ENCODE measurements at places on chromosomes 12 and 14.

- DNase-seq = no peak
These were observed 35.9 kb downstream of the DAAM1 start for GRCh38 chr14:59224341-59224740.

- DNase-seq = no peak
These were observed 15.9 kb downstream of the RBMS2 start for GRCh38 chr12:56537546-56537945.

GRCh38 chr12:67459173-67459572 lies 189.4 kb upstream of the DYRK2 start:
- DNase-seq = no peak

DNA sequence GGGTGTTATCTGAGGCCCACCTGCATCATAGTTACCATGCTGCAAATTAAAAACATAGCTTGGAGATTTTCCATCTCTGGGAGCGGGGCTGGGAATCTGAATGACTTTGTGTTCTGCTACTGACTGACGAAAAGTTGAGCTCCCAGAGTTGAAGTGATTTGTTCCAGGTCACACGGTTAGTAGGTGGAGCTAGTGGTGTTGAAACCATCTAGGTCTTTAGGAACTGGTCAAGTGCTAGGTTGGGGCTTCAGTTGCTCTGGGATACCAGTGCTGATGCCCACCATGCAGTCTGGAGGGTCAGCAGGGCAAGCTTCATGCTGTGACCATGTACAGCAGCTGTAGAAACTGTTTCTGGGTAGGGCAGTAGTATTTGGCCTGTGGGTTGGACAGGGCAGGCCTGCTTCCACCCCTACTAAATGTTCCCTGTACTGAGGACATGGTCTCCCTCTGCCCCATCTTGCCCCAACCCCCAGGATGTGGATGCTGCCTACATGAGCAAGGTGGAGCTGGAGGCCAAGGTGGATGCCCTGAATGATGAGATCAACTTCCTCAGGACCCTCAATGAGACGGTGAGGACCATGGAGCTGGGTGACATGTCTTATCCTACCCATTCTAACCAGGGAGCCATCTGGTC lies 5.3 kb downstream of the KRT7 start:
- DNase-seq = no peak

- no peak for DNase-seq
These were observed 79.1 kb downstream of the GRIP1 start for GRCh38 chr12:66599816-66600215.

DNA sequence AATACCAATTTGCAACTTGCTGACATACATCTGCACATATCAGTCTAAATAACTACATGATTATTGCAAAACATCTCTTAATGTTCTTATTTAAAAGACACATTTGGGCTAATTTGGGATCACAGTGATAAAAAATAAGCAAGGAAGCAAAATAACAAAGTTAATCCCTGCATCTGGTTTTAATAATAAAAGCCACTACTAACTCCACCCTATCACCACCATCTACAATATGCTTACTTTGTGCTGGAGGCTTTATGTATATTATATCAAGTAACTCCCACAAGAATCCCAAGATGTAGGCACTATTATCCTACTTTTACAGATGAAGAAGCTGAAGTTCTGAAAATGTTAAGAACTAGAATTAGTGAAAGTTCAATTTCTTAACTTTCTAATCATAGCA lies 45.7 kb downstream of the TAOK3 start:
- no peak for DNase-seq

DNA sequence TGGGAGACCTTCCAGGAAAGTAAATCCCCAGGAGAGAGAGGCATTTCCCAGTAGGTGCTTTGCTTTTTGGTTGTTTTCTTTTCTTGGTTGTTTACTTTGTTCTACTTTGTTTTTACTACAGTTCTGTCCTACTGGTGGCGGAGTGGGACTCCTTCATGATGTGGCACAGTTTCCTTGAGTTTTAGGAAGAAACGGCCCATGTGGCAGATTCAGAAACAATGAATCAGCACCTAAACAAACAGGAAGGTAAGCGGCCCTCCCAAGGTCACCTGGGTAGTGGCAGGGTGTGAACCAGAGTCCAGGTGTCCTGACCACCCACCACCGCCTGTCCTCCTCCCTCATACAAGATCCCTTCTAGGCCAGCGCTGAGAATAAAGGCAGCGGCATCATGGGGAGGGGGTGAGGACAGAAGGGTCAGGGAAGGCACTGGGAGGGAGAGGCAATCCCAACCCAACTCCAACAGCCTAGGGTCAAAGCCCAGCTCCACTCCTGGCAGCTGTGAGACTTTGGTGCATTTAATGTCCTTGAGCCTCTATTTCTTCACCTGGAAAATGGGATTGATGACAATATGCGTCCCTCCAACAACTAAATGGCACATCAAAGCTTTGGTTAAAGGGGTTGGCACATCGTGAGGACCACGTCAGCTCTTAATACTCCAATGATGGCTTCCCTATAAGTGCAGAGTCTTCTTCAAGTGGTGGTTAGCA lies 111.5 kb upstream of the BCL2L14 start:
- DNase-seq = no peak

DNA sequence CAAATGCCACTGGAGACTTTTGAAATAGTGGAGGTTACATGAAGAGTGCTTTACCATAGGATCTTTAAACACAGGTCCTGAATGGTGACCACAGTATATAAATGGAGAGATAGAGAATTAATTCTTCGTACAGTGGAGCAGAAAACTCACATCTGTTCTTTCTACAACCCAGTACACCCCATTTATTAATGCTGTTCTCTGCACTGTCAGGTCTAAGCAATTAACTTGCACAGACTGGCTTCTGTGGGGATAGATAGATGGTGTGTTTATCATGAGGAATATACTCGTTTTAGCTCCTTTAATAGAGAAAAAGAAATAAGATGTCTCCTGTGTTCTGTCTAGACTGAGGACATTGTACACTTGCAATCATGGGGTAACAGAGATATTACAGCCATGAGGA lies 494.3 kb downstream of the TRHDE start:
- no peak for DNase-seq

- no peak for DNase-seq
These were observed 13.9 kb upstream of the ATP2A2 start for GRCh38 chr12:110266980-110267620.

DNA sequence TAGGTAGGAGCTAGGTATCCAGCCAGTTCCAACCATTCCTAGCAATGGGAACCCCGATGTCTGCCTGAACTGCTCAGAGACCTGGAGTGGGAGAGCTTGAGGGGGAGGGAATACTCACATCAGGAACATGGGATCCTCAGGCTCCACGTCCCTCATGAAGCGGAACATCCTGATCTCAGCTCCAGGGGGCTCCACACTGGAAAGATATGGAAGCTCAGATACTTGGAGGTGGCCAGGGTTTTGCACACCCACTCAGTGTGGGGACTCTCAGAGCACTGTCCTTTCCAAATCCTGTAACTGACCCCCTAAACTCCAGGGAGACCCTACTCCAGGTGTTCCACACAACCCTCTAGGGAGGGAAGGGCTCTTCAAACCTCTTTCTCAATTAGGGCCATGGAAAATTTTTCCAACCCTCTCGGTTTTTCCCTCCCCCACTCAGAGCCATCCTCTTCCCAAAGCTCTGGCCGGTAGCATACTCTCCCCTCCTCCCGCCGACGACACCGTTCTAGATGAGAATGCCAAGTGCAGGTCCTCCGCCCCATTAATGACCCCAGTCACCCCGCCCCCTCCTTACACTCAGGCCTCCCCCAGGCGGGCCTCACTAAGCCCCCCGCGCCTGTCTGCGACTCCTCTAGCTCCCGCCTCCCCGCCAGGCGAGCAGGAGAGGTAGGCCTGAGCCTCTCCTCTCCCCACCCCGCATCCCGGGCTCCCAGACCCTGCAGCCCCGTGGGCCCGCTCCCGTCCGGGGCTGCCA lies 597 bp downstream of the MLF2 start:
- DNase-seq = peak; percentile 80

DNA sequence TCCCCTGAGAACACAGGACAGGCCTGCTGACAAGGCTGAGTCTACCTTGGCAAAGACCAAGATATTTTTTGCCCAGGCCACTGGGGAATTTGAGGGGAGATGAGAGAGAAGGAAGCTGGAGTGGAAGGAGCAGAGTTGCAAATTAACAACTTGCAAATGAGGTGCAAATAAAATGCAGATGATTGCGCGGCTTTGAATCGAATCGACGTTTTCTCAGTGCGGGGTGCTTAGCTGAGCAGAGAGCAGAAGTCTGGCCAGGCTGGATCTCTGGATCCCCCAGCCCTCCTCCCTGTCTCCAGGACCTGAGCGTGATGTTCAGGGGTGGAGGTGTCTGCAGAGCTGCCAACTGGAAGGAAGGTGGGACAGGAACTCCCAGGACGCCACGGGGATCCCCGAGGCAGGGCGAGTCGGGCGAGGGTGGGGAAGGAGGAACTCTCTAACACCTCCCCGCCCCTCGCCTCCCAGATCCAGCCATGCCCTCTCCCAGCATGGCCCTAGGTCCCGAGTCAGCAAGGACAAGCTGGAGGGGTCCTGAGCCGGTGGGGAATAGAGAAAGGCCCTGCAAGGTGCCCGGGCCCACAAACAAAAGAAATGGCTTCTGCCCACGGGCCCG lies 527 bp upstream of the CARMIL3 start:
- DNase-seq = no peak

- DNase-seq = no peak
These were observed at the start of gene CLEC4A for GRCh38 chr12:8123124-8123912. CLEC4A (plus strand) TSS chr12:8123617; CDS start chr12:8123879, 262 bp downstream.

GRCh38 chr12:50057896-50058670 lies 687 bp downstream of the ASIC1 start:
- no peak for DNase-seq

DNA sequence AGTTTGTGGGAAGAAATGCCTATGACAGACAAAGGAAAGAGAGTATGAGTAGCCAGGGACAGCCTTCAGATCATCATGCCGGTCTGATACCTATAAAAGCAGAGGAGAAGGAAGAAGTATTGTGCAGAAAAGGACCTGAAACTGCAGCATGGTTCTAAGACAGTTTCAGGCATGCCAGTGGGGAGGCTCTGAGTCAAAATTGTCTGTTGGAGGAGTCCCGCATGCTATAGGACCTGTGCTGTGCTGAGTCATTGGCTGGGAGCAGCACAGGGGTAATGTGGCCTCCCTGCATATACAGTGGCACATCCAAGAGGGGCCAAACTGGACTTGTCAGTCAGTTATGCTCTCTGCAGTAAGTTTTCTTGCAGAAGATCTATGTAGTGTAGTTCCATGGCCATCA lies 40.7 kb downstream of the NEUROD4 start:
- DNase-seq = no peak

DNA sequence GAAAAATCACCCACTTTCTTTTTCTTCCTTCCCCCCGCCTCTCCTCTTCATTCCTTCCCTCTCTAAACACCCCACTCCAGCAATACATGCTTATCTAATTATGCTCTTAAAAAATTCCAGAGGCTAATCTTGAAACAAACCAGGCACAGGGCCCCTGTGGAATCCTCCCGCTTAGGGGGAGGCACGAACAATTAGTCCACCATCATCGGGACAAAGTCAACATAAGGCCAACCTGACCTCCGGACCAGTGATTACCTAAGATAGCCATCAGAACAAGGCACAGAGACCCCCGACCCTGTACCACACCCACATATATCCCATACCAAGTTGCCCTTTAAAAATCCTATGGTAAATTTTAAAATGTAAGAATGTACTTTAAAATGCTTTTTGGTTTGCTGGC lies 47.1 kb downstream of the KIF21A start:
- DNase-seq = no peak

- no peak for DNase-seq
These were observed 181.3 kb downstream of the KIF26A start for GRCh38 chr14:104319491-104320241.

DNA sequence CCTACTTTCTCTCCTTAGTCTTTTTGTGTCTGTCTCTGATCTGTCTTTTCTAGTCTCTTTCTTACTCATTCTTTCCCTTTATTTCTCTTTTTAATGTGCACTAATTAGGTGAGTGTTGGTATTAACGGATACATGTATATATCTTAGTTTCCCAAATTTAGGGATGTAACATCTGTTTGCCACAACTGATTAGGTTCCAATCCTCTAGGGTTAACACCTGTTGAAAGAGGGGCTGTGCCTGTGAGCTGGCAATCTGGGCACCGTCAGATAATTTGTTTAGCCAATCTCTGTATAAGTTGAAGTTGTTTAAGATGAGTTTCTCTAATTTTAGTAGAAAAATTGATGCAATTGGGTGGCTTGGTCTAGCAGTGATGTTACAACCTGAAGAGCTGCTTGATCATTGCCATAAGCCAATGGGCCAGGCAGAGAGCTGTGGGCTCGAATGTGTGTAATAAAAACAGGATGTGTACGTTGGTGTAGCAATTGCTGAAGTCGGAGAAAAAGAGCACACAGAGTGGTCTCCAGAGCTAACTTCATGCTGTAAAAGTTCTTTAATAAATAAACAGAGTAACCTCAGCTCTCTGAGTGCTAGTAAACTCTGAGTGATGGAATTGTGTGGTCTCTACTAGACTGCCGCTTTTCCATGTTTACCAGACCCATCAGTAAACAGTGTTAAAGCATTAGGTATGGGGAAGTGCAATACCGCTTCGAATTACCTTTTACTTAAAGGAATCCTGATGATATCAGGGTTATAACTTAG lies 18.3 kb upstream of the LYZ start:
- DNase-seq = no peak

DNA sequence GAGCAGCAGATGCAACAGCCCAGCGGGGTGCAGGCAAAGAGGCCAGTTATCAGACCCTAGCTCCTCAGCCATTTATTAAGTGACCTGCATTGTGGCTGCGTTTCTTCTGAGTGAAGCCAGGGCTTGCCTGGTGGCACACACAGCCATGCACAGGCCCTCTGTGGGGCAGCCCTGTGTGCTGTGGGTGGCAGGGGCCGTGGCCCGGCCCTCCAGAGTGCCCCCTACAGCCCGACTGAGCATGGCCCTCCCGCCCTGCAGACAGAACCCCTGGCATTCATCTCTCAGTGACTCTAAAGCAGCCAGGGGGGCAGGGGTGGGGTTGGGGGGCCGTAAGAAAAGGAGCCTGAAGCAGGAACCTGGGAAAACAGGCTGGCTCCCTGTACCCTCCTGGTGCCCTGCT lies 226.0 kb upstream of the PWP1 start:
- no peak for DNase-seq

DNA sequence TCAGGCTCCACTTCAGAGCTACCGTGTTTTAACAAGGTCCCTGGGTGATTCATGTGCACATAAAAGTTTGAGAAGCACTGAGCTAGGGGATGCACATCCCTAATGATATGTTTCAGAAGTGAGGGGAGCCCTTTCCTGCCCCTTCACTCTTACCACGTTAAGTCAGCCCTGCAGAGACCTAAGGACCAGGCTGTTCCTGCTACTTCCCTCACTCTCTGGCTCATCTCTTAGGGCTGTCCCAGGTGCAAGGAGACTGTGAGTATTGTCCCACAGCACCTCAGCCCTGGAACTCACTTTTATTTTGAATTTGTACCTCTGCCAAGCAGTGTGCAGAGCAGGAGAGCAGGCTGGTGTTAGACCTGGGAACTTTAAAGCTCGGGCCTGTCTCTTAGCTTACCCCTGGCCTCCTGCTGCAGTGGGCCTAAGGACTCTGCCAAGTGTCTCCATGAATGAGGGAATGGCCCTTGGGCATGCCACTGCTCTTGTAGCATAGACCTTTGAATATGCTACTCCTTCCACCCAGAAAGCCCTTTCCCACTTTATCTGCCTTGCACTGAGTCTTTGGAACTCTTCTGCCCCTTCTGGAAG lies 11.0 kb upstream of the SUSD6 start:
- no peak for DNase-seq
